ENCODE measurements at places on chromosomes 1 and 21.

GRCh38 chr1:89682611-89683010 lies 49.7 kb downstream of the LRRC8C start:
- DNase-seq, result no peak

DNA sequence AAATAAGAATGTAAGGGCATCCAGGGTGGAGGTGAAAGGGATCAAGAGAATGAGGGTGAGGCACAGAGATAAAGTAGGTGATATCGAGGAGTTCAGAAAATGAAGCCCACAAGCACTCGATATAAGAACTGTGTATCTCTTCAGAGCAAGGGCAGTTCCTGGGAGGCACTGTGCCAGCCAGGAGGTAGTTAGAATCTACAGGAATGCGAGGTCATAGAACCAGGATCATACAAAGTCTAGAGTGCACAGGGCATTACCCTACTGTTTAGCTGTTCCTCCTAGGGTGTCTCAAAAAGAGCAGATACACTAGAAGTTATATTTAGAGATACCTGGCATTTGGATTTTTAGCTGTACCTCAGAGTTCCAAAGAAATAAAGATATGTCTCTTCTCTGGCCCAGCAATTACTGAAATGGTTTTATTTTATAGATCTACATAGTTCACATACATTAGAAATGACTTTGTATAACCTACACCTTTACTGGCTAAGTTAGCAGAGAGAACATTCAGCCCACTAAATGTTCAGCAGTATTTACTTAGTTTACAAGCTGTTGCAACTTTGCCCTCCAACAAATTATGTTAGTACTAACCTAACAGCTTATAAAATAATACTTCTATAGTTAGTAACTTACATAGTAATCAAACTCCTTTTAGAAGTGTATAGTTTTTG lies 1.6 kb downstream of the OVAAL start:
- no peak for DNase-seq

DNA sequence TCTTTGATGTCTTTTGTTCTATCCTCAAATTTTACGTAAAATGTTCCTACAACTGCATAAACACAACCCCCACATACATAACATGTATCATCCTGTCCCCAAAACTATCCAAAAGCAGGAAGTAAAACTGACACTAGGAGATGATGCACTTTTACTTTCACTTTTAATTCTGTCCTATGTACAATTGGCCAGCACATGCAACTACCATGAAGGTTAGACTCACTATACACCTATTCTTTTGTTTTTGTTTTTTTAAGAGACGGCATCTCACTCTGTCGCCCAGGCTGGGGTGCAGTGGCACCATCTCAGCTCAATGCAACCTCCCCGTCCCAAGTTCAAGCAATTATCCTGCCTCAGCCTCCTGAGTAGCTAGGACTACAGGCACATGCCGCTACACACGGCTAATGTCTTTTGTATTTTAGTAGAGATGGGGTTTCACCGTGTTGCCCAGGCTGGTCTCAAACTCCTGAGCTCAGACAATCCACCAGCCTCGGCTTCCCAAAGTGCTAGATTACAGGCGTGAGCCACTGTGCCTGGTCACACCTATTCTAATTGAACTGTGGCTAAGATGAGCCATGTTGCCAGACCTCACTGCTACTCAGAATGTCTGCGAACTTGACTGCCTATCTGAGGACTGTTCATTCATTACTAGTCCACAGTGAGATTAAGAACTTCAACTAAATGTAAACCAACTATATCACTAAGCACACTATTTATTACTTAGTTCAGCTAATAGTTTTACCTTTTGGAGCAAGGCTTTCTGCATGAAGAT lies 48.0 kb downstream of the TOR3A start:
- DNase-seq, result no peak

DNA sequence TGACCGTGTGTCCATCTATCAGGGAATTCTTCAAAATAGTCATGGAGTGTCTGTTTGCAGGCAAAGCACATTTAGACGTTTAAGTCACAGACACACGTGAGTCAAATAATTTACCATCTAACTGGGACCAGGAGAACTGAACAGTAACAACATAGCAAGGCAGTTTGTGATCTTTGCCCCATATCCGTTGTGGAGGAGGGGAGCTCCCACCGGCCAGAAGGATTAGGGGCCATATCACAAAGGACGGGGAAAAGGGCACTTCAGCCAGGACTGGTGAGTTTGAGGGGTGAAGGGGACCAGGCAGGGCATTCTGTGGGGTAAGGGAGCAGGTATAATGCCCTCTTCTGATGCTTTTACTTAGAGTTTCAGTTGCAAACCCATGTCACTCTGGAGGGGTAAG lies 22.9 kb downstream of the ELAPOR1 start:
- no peak for DNase-seq

All from D341Med (cell line).